Breast epithelium (tissue), 4 donors: ENCODE measurements at places on chromosomes 2 and 18.

GRCh38 chr2:178271629-178272333 lies 77.5 kb downstream of the OSBPL6 start:
- no peaks in the 10 kb centered on the region for H3K27me3 ChIP-seq
- H3K4me3 ChIP-seq: no peak overlapping the region
- peak overlapping the region; percentile 48 for H3K27ac ChIP-seq
- peak; percentile 57 for DNase-seq
- no peaks in the 10 kb centered on the region for H3K4me1 ChIP-seq

GRCh38 chr2:38505779-38506178 lies 96.9 kb downstream of the HNRNPLL start:
- no peaks in the 10 kb centered on the region for H3K36me3 ChIP-seq
- DNase-seq: peak; percentile 76
- no peak overlapping the region for H3K4me3 ChIP-seq
- peak overlapping the region; percentile 24 for H3K27ac ChIP-seq
- no peaks in the 10 kb centered on the region for H3K4me1 ChIP-seq

GRCh38 chr2:178279142-178279541 lies 84.8 kb downstream of the OSBPL6 start:
- no peak overlapping the region for H3K27ac ChIP-seq
- H3K4me3 ChIP-seq: no peak overlapping the region

DNA sequence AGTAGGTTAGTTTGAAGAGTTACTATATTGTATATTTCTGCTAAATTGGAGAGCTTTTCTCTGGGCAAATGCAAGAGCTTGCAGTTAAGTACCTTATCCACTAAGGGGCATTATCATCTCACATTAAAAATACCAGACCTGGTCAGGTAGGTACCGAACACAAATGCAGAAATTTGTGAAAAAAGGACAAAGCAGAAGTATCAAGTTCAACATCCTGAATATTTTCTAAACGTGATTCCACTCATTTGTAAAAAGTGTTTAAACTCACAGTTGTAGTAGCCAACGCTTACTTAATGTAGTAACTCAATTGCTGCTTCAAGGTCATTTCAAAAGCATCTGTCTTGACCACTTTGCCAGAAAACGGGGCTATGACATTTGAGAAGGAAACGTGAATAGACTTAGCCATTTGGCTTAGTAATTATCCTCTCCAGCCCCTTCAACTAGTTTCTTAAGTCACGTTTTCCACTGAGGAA lies 52.1 kb downstream of the CYRIA start:
- H3K27ac ChIP-seq: no peak overlapping the region
- no peak overlapping the region for H3K4me3 ChIP-seq
- no peaks in the 10 kb centered on the region for H3K36me3 ChIP-seq
- H3K4me1 ChIP-seq: peaks cover 8% of the 10 kb centered on the region
- no peaks in the 10 kb centered on the region for H3K27me3 ChIP-seq

DNA sequence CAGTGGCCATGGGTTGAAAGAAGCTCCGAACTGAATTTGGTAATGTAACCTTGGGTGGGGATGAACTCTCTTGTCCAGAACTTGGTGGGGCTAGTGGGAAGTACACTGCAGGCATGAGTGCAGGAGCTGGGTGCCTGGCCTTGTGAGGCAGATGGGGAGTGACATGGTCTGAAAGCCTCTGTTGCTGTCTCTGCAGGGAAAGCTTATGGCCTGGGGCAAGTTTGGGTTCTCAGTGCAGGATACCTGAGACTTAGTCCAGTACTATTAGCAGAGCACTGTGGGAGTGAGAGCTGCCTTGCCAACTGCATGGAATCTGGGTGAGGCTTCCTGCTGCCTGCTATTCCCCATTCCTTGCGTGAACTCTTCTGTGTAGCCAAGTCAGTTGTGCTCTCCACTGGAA lies 1620.9 kb upstream of the NXPH2 start:
- H3K36me3 ChIP-seq: no peaks in the 10 kb centered on the region
- H3K27ac ChIP-seq: no peak overlapping the region
- no peak overlapping the region for H3K4me3 ChIP-seq

GRCh38 chr18:78643981-78644380 lies 335.6 kb upstream of the SALL3 start:
- H3K36me3 ChIP-seq: no peaks in the 10 kb centered on the region
- H3K27ac ChIP-seq: no peak overlapping the region
- H3K4me1 ChIP-seq: no peaks in the 10 kb centered on the region

GRCh38 chr2:198191651-198192050 lies 387.3 kb downstream of the PLCL1 start:
- H3K4me3 ChIP-seq: no peak overlapping the region
- no peaks in the 10 kb centered on the region for H3K36me3 ChIP-seq
- H3K4me1 ChIP-seq: no peaks in the 10 kb centered on the region
- peaks cover 4% of the 10 kb centered on the region for H3K27me3 ChIP-seq

GRCh38 chr2:25109822-25110221 lies 58.6 kb downstream of the POMC start:
- H3K27ac ChIP-seq: no peak overlapping the region
- H3K4me3 ChIP-seq: no peak overlapping the region
- H3K36me3 ChIP-seq: no peaks in the 10 kb centered on the region
- no peak for DNase-seq
- no peaks in the 10 kb centered on the region for H3K4me1 ChIP-seq

DNA sequence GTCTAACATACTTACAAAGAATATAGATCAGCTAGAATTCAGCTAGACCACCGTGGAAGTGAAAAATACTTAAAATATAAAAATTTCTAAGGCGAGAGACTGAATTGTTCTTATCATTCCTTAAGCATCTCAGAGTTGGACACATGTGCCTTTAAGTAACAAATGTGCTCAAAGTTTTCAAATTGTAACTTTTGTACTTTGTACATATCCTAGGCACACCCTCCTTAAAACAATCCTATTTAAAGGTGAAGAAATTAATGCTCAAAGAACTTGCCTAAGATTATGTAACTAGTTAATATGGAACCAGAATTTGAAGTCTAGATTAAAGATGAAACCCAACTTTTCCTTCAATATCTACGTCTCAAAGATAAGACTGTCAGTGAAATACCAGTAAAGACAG lies 74.1 kb downstream of the EML4 start:
- no peaks in the 10 kb centered on the region for H3K27me3 ChIP-seq
- no peak overlapping the region for H3K27ac ChIP-seq
- no peaks in the 10 kb centered on the region for H3K36me3 ChIP-seq

DNA sequence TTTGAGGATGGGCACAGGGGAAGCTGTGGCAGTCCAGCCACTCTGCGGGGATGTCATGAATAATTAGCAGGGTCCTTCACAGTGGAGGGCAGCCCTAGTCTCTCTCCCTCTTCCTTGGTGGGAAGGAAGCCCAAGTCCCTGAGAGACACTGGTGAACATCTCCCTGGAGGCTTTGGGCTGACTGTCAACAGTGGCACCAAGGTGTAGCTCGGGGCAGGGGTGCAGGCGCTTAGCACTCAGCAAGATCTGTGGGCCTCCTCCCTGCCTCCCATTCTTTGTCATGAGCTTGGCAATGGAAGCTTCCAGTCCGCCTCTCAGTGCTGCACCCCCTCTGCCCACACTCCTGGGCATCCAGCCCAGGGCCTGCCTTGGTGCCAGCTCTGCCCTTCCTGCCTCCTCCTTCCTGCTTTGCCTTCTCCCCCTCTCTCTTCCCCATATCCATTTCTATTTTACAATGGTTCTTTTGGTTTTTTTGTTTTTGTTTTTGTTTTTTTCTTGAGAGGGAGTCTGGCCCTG lies 59.4 kb downstream of the STEAP3 start:
- no peaks in the 10 kb centered on the region for H3K36me3 ChIP-seq
- DNase-seq: peak; percentile 88
- peak overlapping the region; percentile 93 for H3K27ac ChIP-seq
- H3K27me3 ChIP-seq: no peaks in the 10 kb centered on the region
- H3K4me3 ChIP-seq: peak overlapping the region; percentile 36

DNA sequence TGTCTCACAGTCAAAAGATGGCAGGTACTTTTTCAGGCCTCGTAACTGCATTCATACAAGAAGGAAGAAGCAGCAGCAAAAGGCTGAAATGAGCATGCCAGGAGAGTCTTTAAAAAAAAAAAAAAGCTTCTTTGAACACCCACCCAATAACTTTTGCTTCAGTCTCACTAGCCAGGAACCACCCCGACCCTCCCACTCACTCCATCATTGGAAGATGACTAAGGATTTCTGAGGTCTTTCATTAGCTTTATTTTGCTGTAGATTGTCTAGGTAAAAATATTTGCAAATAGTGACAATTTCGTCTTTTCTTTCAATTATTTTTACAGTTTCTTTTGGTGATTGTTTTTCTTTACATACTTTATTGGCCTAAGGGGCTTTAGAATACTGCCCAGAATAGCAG lies 37.9 kb downstream of the RBBP8 start:
- H3K4me3 ChIP-seq: no peak overlapping the region
- H3K27me3 ChIP-seq: no peaks in the 10 kb centered on the region
- H3K36me3 ChIP-seq: no peaks in the 10 kb centered on the region
- H3K27ac ChIP-seq: no peak overlapping the region
- no peak for DNase-seq
- no peaks in the 10 kb centered on the region for H3K4me1 ChIP-seq

- no peaks in the 10 kb centered on the region for H3K36me3 ChIP-seq
- H3K27me3 ChIP-seq: no peaks in the 10 kb centered on the region
- no peak overlapping the region for H3K27ac ChIP-seq
- no peaks in the 10 kb centered on the region for H3K4me1 ChIP-seq
Observed at GRCh38 chr2:137000811-137001210, 235.5 kb downstream of the THSD7B start.

DNA sequence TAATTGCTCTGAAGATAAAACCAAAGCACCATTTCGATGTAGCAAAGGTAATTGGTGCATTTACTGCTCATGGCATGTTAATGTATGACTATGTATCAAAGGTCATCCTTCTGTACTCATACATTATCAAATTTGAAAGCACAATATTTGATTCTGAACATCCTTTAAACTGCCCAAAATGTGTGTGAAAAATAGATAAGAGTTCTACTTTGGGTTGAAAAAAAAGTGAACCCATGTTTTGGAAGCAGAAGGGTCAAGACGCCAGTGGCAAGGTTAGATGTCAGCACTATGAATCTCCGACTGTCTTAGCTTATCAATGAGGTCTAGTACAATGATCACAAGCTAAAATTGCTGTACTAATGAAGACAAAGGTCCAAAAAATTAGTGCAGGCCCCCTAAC lies 83.1 kb downstream of the LNPK start:
- no peaks in the 10 kb centered on the region for H3K4me1 ChIP-seq
- DNase-seq: no peak
- no peak overlapping the region for H3K4me3 ChIP-seq

- H3K27ac ChIP-seq: no peak overlapping the region
- no peaks in the 10 kb centered on the region for H3K4me1 ChIP-seq
- H3K4me3 ChIP-seq: no peak overlapping the region
- H3K36me3 ChIP-seq: no peaks in the 10 kb centered on the region
- H3K27me3 ChIP-seq: no peaks in the 10 kb centered on the region
Observed at GRCh38 chr2:179995741-179996515, 11.2 kb downstream of the CWC22 start.

DNA sequence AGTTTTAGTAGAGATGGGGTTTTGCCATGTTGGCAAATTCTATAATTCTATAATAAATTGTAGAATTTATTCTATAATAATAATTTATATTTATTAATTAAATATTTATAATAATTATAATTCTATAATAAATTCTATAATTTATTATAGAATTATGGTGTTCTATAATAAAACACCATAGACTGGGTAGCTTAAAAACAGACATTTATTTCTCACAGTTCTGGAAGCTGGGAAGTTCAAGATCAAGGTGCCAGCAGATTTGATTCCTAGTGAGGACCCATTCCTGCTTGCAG lies 130.9 kb upstream of the PELI1 start:
- no peaks in the 10 kb centered on the region for H3K27me3 ChIP-seq
- peak overlapping the region; percentile 93 for H3K27ac ChIP-seq
- no peak overlapping the region for H3K4me3 ChIP-seq
- peaks cover 23% of the 10 kb centered on the region for H3K4me1 ChIP-seq
- no peak for DNase-seq
- no peaks in the 10 kb centered on the region for H3K36me3 ChIP-seq

DNA sequence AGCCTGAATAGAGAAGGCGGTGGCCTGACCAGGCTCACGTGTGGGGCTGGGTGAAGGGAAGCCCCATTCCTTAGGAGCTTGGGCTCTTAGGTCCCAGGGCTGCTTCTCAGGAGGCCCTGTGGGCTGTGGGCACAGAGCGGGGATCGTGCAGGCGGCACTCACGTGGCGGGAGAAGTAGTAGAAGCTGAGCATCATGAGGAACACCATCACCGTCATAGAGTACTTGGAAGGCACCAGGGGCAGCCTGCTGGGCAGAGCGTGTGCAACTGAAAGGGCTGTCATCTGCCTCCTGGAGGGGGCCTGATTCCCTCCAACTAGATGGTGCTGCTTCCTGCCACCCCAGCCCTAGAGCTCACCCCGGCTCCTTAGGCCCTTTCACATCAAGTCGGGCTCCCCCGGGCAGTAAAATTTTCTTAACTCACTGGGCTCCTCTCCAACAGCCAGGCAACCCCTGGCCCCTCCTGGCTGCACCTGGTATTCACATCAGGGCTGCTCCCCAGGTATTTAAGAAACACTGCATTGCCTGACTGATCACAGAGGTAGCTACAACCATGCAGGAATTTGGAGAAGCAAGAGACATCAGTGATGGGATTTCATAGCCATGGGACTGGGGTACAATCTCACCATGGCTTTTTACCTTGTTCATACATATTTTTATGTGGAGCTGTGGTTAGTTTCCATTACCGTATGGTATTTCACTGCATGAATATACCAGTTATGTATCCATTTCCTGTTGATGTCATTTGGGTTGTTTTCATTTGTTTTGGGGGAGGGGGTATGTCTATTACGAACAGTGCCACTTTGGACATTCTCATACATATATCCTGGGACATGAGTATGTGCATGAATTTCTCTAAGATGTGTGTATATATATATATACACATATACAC lies 32.9 kb downstream of the CENPO start:
- H3K27me3 ChIP-seq: no peaks in the 10 kb centered on the region
- no peaks in the 10 kb centered on the region for H3K4me1 ChIP-seq
- no peak overlapping the region for H3K27ac ChIP-seq
- H3K4me3 ChIP-seq: no peak overlapping the region
- no peak for DNase-seq
- no peaks in the 10 kb centered on the region for H3K36me3 ChIP-seq

- no peaks in the 10 kb centered on the region for H3K4me1 ChIP-seq
- no peak for DNase-seq
- peaks cover 2% of the 10 kb centered on the region for H3K36me3 ChIP-seq
- H3K4me3 ChIP-seq: no peak overlapping the region
- H3K27me3 ChIP-seq: no peaks in the 10 kb centered on the region
Observed at GRCh38 chr2:233288663-233289062, 19.0 kb upstream of the SAG start.

GRCh38 chr18:80181642-80182461 lies 65.5 kb downstream of the PARD6G start:
- H3K27ac ChIP-seq: peak overlapping the region; percentile 12
- H3K4me3 ChIP-seq: no peak overlapping the region
- no peaks in the 10 kb centered on the region for H3K4me1 ChIP-seq
- DNase-seq: no peak
- H3K36me3 ChIP-seq: no peaks in the 10 kb centered on the region
